ENCODE measurements at places on chromosomes 4 and X.
A peak's percentile ranks its signal among the peaks of the same experiment; 100 is the strongest.

DNA sequence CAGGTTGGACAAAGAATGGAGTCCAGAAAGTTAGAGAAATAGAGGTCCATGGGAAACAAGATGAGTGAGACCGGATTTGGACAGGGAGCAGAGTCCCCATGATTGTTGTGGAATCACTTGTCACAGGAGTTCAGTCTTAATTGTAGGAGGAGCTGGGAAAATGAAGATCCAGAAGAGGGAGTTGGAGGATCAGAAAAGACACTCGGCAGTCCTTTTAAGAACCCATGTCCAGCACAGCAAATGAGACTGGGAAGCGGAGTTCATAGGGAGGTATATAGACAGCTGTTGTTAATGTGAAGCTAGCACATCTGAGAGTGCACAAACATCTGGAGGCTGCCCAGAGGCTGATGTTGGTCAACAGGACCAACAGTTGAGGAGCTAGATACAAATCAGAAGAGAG lies 111.4 kb upstream of the RXFP1 start:
- DNase-seq = no peak

- DNase-seq = no peak
Measured at GRCh38 chr4:109169170-109169569, 133.3 kb downstream of the COL25A1 start.

DNA sequence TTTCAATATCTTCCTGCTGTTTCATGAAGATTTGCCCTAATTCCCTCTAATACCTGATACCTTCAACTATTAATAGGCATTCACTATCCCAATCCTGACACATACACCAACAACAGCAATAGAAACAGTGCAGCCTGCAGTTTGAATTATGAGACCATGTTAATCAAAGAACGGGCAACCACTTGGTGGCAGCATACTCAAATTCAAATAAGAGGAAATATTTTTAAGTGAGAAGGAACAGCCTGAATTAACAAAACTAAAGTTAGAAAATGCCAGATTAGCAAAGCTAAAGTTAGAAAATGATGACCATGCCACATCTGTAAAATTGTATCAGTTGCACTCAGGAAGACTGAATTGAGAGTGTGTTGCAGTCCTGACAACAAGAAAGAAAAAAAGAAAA lies 204.9 kb downstream of the SMARCA1 start:
- DNase-seq = peak; percentile 10

- no peak for DNase-seq
Measured at GRCh38 chrX:49915361-49916222, 6.8 kb upstream of the CLCN5 start.

GRCh38 chr4:152509595-152510225 lies 26.2 kb downstream of the FBXW7 start:
- no peak for DNase-seq

GRCh38 chr4:101599620-101600019 lies 190.9 kb upstream of the BANK1 start:
- no peak for DNase-seq

GRCh38 chr4:24768006-24768405 lies 27.4 kb upstream of the SOD3 start:
- no peak for DNase-seq

DNA sequence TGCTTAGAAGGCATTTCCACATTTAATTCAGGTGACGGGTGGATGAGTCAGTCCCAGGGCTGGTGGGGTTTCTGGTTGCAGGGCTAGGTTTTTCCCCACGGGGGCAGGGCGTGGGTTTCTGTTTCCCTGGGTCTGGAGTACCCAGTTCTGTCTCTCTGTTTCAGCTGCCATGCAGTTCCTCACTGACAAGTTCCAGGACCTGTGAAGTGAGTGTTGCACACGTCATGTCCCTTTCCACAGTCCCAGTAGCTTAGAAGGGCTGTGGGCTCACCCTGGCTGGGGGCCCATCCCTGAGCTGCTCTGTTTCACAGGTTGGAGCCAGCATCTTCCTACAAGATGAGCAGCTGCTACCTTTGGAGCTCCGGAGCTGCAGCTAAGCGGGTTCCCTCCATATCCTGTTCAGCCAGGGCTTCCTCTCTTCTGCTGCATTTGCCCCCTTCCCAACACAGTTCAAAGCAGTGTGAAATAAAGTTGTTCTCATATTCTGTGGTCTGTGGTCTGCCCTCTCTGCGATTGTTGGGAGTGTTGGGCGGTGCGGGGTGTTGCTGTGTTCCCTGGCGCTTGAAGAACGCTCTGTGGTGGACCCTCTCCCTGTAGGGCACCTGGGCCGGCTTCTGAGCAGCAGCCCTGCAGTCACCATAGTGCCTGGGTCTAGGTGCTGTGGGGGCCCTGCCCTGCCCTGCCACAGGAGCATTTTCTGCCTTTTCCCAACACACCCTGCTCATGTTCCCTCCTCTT lies 3.9 kb downstream of the LOC101059915 start:
- peak; percentile 27 for DNase-seq

DNA sequence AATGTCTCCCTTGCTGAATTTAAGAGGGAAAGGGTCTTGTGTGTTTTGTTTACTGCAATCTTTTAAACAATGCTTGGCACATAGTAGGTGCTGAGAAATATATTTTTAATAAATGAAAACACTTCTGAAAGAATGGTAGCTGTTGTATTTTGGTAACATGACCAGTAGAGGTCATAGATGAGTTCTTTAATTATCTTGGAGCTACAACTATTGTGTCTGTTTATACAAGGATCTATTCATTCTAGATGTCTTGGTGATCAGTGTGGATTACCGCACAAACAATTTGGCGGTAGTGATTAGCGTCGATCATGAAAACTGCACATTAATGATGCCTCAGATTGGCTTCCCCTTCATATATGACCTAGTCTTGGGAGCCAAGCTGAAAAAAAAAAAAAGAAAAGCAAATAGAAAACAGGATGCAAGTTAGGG lies 21.4 kb upstream of the SCRG1 start:
- no peak for DNase-seq

DNA sequence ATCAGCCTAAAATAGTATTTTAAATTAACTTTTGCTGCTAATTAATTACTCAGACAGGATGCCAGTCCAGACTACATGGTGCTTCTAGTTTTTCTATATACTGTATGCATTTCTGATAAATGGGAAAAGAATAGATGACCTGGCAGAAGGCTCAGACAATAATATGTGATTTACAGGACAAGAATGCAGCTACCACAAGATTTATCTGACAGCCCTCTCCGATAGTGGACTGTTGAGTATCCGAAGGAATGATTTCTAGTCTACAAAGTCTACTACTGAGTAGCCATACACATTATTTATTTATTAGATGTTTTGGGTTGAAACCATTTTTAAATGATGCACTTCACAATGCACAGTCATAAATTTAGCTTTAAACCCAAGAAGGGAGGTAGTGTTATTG lies 212.8 kb downstream of the MAB21L2 start:
- DNase-seq = no peak

- DNase-seq = no peak
Measured at GRCh38 chr4:156228676-156229075, 275.0 kb upstream of the CTSO start.

GRCh38 chr4:70225824-70226223 lies at the start of gene FDCSP:
Gene FDCSP, plus strand, starts transcription at chr4:70226124. Its CDS starts 5,071 bp downstream, at chr4:70231195.
- DNase-seq = no peak

DNA sequence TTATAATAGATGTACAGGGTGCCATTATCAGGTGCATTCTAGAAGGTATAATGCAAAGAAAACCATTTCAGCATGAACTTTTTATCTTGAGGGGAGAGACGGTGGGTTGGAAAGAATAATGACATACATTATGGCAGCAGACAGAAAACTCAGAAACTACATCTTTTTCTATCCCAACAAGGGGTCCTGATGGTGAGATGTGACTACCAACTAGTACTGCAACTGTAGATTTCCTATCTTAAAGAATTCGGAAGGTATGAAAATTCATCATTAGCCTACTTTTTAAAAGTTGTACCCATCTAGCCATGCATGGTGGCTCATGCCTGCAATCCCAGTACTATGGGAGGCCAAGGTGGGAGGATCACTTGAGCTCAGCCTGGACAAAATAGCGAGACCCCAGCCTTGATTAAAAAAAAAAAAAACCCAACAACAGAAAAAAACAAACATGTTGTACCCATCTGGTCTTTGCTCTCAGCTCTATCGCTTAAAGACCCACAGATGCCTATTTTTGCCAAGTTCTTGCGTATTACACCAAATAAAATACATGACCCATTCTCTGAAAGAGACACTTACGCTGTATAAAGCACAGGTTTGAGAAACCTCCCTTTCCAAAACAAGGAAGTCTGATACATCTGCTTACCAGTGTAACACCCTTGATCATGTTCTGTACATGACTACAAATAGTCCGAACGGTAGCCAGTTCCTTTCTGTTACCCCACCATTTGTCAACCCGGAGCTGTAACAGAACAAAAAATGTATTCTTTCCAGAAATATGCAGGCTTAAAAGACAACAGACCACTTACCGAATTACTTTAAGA lies 1.6 kb downstream of the RPL9 start:
- no peak for DNase-seq

DNA sequence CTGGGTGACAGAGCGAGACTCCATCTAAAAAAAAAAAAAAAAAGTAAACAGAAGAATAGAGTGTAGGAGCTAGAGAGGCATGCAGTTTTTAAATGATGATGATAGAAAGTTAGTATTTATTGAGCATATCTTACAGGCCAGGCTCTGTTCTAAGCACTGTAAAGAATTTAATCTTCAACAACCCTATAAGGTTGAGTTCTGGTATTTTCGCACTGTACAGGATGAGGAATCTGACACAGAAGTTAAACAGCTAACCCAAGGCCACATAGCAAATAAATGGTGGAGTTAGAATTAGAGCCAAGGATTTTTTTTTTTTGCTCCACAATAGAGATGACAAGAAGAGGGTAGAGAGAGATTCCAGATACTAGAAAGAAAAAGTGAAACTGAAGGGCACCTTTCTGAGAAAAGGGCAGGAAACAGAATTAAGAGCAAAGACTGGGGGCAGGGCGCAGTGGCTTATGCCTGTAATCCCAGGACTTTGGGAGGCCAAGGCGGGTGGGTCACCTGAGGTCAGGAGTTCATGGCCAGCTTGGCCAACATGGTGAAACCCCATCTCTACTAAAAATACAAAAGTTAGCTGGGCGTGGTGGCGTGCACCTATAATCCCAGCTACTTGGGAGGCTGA lies 56.1 kb downstream of the KLHL5 start:
- no peak for DNase-seq

DNA sequence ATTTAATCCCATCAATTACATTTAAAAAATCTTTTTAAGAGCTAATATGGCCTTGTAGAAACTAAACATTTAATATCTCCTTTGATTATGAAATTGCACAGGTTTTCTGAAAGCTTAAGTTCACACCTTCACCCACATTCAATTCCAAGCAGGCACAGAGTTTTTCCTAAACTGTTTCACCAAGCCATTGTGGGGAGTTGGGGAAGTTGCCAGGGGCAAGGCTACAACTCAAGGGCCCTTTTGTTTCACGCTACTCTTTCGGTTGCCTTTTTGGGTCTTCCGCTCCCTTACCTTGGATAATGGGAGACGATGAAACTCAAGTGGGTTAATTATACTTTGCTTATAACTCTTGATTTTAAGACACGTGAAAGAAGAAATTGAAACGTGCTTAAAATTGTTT lies 33.3 kb downstream of the APBB2 start:
- DNase-seq = no peak

GRCh38 chrX:154313147-154313546 lies 17.6 kb downstream of the TKTL1 start:
- no peak for DNase-seq

DNA sequence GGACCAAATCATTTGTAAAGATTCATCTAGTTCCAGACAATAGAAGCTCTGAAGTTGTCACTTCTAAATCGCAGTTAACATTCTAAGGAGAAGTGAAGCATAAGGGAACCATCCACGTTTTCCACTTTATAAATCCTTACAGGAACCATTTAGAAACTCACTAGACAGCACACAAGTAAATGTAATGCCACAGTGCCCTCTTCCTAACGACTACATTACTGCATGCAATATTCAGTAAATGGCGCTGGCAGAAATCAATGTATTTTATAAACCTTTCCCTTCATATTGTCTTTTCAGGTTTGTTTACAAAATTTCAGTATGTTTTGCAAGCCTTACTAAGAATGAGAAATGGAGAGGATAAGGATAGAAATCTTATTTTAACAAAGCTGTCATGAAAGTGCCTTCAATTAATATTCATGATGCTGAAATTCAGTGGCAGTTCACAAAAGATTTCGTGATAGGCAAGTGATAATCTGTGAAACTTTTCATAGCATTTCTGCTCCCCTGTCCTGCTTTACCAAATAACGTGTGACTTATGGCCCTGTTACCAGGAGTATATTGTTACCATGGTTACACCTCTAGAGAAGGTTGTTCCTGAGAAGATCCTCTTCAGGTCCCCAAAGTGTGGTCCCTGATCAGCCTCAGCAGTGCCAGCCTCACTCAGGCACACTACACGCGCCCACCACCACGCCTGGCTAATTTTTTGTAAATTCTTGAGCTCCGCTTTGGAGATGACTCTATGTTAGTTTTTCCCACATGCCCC lies 54.2 kb downstream of the TMA16 start:
- no peak for DNase-seq

- DNase-seq = no peak
Measured at GRCh38 chrX:46626566-46626965, 53.0 kb downstream of the CHST7 start.

GRCh38 chr4:10172278-10172921 lies 55.8 kb upstream of the WDR1 start:
- no peak for DNase-seq

DNA sequence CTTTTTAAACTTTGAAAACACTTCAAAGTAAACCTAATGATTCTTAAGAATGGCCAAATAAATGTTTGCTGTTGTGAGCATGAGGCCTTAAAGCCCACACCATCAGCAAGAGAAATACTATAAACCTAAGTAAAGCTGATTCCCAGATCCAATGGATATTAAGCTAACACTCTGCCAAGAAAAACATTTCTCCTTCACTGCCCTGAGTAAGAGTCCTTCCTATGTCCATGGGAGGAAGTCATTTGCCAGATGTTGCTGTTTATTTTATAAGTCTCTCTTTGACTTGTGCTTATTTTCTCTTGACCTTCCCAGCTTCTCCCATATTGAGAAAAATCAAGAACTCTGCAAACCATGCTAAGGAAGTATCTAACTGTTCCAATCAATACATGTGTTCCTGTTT lies 154.3 kb upstream of the EDNRA start:
- no peak for DNase-seq

DNA sequence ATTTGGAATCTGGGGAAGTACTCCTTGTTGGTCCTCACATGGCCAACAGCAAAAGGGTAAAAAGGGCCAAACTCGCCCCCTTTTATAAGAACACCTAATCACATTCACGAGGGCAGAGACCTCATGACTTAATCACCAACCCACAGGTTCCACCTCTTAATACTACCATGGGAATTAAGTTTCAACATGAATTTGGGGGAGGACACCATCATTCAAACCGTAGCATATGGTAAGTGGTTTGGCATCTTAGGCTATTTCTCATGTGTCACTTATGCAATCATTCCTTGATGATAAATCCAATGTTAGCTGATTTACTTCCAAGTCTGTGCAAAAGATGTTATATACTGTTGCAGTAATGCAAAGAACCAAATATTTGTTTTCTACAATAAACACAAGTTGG lies 302.9 kb upstream of the FAM241A start:
- no peak for DNase-seq

All from right cardiac atrium (tissue), 5 donors.